ENCODE measurements at places on chromosomes 2 and 18. TPM values are rescaled to one million over a fixed set of nuclear protein-coding genes. Genes with fewer than 3 reads are reported as not detected.

GRCh38 chr2:38499548-38500282, 103.0 kb downstream of the HNRNPLL start:
- DNase-seq, result no peak

DNA sequence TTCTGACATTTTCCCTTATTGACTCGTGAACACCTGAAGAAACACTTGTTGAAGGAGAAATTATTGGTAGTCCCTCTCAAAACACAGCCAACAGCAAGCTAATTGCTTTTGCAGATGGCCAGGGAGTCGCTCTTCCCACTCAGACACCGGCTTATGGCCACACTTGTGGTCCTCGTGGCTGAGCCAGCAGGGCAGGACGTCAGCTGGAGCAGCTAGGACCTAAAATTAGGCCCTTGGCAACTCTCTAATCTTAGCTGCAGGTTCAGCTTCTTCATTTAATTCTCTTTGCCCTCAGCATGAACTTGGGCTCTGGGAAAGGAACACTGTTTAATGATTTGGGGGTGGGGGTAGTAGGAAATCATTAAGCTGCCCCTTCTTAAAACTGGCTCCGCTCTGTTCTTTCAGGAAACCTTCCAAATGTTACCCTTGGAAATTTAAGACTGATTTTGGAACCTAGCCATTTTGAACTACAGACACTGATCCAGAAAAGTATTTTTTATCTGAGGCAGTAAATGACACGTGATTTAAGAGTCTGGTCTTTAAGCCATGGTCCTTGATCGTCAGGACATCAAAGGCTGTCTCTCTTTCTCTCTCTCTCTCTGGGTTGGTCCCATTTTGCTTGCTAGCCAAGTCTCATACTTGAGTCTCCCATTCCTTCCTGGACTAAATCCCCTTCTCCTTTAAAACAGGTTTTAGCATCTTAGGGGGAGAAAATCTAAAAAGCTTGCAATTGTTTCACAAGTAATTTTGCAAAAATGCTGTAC, 77.5 kb downstream of the CDK15 start:
- DNase-seq, result no peak

CNTNAP5 gene
- polyA plus RNA-seq, result 0.03 TPM

GRCh38 chr2:98702127-98702802, 28.7 kb downstream of the MGAT4A start:
- DNase-seq, result no peak

Measured in forelimb muscle (tissue), 1 donor.